ENCODE measurements at places on chromosomes 4 and X. TPM values are rescaled to one million over a fixed set of nuclear protein-coding genes. Genes with fewer than 3 reads are reported as not detected.

TSPYL2 gene
- 30.2 TPM for total RNA-seq

S100P gene
- 165 TPM for total RNA-seq

GATA1 gene
- not detected for total RNA-seq

GRCh38 chrX:121260596-121261240, 213.3 kb downstream of the GLUD2 start:
- H3K36me3 ChIP-seq, result no peaks in the 10 kb centered on the region
- no peaks in the 10 kb centered on the region for H3K27me3 ChIP-seq
- no peak for DNase-seq
- no peaks in the 10 kb centered on the region for H3K4me1 ChIP-seq
- no peak overlapping the region for H3K27ac ChIP-seq

GRCh38 chr4:86026720-86027119, 333.1 kb downstream of the MAPK10 start:
- no peak for DNase-seq
- H3K4me1 ChIP-seq, result no peaks in the 10 kb centered on the region
- H3K36me3 ChIP-seq, result no peaks in the 10 kb centered on the region
- H3K27ac ChIP-seq, result no peak overlapping the region
- no peaks in the 10 kb centered on the region for H3K27me3 ChIP-seq
- H3K4me3 ChIP-seq, result no peak overlapping the region

GRCh38 chr4:89136525-89136924, 25.2 kb downstream of the TIGD2 start:
- H3K36me3 ChIP-seq, result no peaks in the 10 kb centered on the region
- H3K4me3 ChIP-seq, result no peak overlapping the region

GRCh38 chrX:134727363-134727762, 69.1 kb upstream of the PLAC1 start:
- H3K27ac ChIP-seq, result no peak overlapping the region
- no peaks in the 10 kb centered on the region for H3K4me1 ChIP-seq
- H3K4me3 ChIP-seq, result no peak overlapping the region
- no peaks in the 10 kb centered on the region for H3K27me3 ChIP-seq
- DNase-seq, result no peak
- H3K36me3 ChIP-seq, result no peaks in the 10 kb centered on the region

DNA sequence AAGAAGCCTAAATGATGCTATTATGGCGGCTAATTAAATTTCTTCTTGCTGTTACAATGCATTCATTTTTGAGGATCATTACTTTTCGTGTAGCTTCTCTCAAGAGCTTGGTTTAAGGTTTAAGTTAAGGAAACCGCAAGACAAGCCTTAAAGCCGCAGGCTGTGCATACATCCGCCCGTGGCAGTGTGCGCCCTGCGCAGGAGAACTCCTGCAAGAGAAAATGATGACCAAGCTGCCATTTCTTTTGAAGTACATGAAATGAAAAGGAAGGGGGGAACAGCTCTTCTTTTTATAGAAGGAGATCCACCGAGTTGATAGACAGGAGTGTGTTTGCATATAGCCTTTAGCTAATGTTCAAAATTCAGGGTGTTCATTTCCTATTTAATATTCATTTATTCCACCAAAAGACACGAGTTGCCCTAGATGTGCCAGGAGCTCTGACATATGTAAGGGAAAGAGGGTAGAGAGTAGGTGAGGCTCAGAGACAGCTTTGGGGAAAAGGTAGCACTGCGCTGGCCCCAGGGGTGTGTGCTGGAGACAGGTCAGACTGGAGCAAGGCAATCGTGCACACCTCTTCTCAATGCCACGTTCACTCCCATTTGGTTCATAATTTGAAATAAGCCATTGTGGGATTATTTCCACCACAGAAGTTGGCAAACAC, 112.1 kb upstream of the LDB2 start:
- no peaks in the 10 kb centered on the region for H3K27me3 ChIP-seq
- DNase-seq, result no peak
- H3K27ac ChIP-seq, result no peak overlapping the region
- H3K4me3 ChIP-seq, result no peak overlapping the region
- no peaks in the 10 kb centered on the region for H3K4me1 ChIP-seq

DNA sequence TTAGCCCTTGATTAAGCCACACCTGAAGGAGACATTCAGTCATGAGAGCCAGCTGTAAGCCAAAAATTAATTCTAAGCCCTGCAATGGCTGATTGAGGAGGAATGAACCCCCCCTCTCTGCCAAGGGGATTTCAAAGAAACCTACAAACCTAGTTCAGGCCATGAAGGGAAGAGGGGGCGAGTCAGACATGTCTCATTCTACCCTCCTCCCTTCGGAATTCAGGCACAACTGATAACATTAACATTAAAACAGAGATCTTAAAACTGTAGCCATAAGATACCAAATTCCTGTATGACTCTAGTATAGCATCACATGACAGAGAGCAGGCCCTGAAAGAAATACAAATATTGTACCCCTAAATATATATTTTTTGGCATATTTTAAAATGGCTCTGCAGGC, 40.4 kb upstream of the AFAP1 start:
- no peaks in the 10 kb centered on the region for H3K36me3 ChIP-seq
- no peaks in the 10 kb centered on the region for H3K27me3 ChIP-seq
- no peak overlapping the region for H3K4me3 ChIP-seq
- peaks cover 10% of the 10 kb centered on the region for H3K4me1 ChIP-seq
- no peak for DNase-seq
